Hair follicular keratinocyte (primary cell): ENCODE measurements at places on chromosomes 6 and 20. TPM values are rescaled to one million over a fixed set of nuclear protein-coding genes. Genes with fewer than 3 reads are reported as not detected.

INSM1 gene
- not detected in 2 replicates for total RNA-seq

ERVFRD-1 gene
- total RNA-seq, result not detected in 2 replicates

MROH8 gene
- 0.08 TPM in 1 of 2 replicates, not detected in the other for total RNA-seq

OTOR gene
- not detected in 2 replicates for total RNA-seq

SIRPG gene
- not detected in 2 replicates for total RNA-seq
